ENCODE measurements at places on chromosomes 4 and X.

- DNase-seq = no peak
These were observed 6.8 kb upstream of the CXCL2 start for GRCh38 chr4:74105656-74106280.

GRCh38 chr4:186820391-186820891 is 96.8 kb upstream of the FAT1 start:
- no peak for DNase-seq

GRCh38 chr4:185885604-185886003 is 73.6 kb upstream of the SORBS2 start:
- no peak for DNase-seq

GRCh38 chr4:175035905-175036304 is 117.7 kb downstream of the ADAM29 start:
- no peak for DNase-seq

DNA sequence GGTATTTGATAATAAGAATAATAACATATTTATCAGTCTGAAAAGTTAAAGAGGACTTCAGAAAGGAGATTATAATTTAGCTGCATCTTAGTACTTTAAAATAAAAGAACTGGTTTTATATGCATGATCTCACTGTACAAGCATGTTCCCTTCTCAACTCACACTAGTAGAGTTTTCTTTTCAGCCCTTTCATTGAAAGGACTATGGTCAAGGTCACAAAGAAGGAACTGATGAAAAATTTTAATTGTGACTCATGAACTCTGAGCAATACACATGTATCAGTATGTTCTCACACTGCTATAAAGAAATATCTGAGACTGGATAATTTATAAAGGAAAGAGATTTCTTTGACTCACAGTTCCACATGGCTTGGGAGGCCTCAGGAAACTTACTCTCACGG is 73.7 kb upstream of the NDST4 start:
- DNase-seq = no peak

- DNase-seq = no peak
These were observed 93.5 kb downstream of the SEL1L3 start for GRCh38 chr4:25769251-25769650.

- DNase-seq = no peak
These were observed 412.7 kb downstream of the KCNIP4 start for GRCh38 chr4:21535898-21536297.
